ENCODE measurements at places on chromosomes 7 and 10.

DNA sequence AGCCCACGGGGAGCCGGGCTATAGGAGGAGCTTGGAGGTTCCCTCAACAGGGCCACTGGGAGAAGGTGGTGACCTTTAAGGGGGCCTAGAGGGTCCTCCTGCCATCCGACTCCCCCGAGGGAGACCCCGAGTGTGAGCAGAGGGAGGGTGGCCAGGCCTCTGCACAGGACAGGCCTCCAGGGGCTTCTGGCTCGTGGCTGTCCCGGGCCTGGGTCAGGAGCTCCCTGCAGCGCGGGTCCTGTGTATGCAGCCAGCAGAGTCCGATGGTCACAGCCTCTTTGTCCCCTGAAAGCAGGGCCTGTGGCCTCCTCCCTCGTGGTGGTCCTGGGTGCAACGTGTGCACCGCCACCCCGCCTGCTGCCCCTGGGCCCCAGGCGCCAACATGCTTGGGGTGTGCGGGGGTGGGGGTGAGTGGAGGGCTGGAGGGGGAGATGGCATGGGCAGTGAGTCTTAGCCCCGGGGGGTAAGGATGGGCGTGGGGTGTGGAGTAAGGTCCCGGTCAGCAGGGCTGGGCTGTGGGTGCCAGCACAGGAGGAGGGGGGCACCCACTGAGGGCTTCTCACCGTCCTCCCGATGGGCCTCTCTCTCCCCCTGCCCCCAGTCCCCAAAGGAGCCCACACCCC is 27.1 kb downstream of the UNCX start:
- no peak for DNase-seq

- peak; percentile 18 for DNase-seq
Observed at GRCh38 chr7:40219917-40220316, 85.1 kb downstream of the SUGCT start.

GRCh38 chr7:7740037-7740355 is 21.6 kb upstream of the RPA3 start:
- no peak for DNase-seq

GRCh38 chr7:134279336-134279735 is 37.4 kb downstream of the SLC35B4 start:
- no peak for DNase-seq

DNA sequence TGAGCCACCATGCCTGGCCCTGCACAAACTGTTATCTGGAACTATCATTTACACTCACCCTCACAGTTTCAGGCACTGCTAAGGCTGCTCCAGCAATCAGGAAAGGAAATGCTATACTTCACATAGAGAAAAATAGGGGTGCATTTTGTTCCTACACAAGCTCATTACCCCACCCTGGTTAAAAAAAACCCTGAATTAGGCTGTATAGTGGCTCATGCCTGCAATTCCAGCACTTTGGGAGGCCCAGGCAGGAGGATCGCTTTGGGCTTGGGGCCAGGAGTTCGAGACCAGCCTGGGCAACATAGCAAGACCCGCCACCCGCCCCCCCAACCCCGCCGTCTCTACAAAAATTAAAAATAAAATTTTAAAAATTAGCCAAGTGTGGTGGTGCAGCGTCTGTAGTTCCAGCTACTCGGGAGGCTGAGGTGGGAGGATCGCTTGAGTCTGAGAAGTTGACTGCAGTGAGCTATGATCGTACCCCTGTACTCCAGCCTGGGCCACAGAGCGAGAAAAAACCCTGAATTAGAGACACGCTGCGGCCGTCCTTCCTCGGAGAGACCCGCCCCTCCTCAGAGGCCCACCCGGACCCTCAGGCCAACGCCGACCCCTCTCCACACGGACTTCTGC is 539 bp downstream of the PTCD1 start:
- DNase-seq = no peak

GRCh38 chr10:17171141-17171641 is 30.3 kb downstream of the TRDMT1 start:
- no peak for DNase-seq

DNA sequence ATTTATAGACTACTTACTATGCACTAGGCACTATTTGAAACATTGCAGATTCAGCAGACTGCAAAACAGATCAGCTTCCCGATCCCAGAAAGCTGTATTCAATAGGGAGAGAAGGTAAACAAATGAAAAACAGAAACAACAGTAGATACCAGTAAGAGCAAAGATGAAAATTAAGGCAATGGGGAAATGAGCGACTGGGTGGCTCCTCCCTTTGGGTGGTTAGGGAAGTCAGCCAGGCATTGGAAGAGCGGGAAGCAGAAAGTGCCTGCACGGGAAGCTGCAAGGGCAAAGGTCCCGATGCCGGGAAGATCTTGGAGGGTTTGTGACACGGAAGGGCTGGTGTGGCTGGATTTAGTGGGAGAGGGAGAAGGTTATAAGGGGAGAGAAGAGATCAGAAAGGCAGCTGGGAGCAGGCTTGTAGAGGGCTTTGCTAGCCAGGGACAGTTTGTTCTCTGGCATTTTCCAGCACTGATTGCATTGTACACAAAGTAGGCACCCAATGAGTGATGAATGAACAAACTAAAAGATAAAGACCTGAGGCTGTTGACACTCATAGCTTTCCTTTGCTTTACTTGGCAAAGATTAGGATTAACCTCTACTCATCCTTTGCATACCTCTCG is 67.8 kb downstream of the NAMPT start:
- peak; percentile 59 for DNase-seq

DNA sequence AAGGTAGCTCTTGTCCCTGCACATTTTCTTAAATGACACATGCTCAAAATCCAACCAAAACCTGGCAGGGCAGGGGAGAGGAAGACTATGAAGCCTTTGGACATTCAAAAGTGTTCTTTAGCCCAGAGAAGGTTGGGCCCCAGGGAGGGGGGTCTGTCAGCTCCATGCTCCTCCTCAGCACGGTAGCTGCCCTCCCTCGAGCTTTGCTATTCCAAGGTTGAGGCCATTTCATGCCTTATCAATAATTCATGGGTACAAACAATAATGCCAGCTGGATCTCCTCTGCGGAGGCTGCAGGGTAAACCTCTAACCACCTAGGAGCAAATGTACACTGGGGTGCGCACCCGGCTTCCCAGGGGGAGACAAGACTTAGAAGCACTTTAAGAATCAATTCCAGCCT is 61.5 kb downstream of the SLIT1 start:
- no peak for DNase-seq

DNA sequence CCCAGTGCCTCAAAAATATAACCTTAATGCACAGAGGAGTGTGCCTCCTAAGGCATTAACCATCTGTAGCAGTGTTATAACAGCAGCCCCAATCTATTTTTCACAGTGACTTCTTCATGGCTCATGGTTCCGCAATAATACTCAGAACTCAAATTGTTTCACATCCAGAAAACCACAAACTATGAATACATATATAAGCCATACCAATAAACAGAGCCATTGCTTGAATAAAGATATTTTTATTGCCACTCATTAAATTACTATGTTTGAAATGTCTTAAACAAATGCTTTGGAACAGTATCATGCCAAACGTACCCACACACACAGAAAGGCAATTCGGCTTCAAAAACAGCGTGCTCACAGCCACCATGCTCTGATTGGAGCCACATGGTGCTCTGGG is 629.3 kb upstream of the NRP1 start:
- no peak for DNase-seq

DNA sequence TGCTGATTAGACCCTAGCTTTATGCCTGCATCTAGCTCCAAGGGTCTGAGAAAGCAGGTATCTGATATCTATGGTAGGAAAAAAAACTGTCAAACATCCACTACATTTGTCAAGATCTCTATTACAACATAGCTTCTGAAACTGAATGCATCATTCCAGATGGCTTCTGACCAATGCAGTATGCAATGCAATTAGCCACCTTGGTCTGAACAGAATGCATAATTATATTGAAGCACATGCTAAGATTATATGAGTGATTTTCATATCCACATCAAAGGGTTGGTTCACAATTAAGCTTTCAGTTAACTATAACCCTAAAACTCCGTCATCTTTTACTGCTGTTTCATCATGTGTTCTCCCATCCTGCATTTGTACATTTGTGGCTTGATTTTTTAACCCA is 271.4 kb downstream of the POLR1F start:
- no peak for DNase-seq

- DNase-seq = no peak
Observed at GRCh38 chr10:28385748-28386502, 83.1 kb upstream of the MPP7 start.

- no peak for DNase-seq
Observed at GRCh38 chr7:134465491-134465890, 6.6 kb upstream of the AKR1B1 start.

- no peak for DNase-seq
Observed at GRCh38 chr10:67280405-67280804, 354.6 kb downstream of the LRRTM3 start.

DNA sequence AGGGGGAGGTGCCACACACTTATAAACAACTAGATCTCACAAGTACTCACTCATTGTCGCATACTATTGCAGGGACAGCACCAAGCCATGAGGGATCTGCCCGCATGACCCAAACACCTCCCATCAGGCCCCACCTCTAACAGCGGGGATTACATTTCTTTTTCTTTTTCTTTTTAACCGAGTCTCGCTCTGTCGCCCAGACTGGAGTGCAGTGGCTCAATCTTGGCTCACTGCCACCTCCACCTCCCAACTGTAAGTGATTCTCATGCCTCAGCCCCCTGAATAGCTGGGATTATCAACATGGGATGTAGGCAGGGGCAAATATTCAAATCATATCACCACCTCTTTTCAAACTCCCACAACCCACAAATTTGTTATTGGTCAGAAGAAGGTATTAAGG is 76.7 kb downstream of the SKAP2 start:
- DNase-seq = no peak

GRCh38 chr10:75062506-75063299 is 48.8 kb upstream of the SAMD8 start:
- DNase-seq = no peak

- DNase-seq = no peak
Observed at GRCh38 chr10:75575940-75576339, 144.5 kb downstream of the LRMDA start.

GRCh38 chr7:141202535-141202934 is 128.7 kb downstream of the TMEM178B start:
- DNase-seq = no peak

DNA sequence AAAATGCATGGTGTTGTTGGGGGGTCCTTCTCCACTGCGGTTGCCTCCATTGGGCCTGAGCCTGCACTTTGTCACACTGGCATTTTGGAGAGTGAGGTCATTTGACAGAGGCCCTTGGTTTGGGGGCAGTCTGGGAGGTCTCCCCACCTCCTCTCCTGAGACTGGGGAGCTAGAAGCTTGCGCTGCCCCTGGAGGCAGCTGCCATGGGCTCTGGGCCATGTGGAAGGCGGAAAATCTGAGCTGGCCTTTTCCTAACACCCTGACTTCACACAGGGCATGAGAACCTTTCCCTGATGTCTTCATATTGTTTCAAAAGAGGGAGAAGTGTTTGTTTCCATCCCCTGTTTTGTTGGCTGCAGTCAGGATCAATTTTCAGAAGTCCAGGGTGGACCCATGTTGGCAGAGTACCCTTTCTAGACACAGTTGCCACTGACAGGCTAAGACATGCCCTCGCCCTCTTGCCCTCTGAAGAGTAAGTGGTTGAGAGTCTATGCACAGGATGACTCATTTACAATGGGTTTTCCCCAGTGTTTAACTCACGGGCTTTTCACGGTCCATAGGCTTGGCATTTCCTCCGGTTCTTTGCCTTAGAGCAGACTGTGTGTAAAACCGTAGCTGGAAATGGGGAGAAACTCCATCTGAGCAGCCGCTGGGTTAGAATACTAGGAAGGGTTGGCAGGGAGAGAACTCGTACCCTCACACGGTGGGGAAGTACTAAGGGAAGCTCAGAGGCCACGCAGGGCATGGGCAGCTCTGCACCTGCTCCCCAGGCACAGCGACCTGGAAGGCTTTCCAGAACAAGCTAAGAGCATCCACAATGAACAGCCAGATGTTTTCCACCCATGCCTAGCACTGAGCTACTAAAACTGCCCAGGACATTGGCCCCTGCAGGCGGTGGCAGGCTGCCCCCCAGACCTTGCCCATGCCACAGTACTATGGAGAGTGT is 655.0 kb downstream of the SDK1 start:
- peak; percentile 76 for DNase-seq

DNA sequence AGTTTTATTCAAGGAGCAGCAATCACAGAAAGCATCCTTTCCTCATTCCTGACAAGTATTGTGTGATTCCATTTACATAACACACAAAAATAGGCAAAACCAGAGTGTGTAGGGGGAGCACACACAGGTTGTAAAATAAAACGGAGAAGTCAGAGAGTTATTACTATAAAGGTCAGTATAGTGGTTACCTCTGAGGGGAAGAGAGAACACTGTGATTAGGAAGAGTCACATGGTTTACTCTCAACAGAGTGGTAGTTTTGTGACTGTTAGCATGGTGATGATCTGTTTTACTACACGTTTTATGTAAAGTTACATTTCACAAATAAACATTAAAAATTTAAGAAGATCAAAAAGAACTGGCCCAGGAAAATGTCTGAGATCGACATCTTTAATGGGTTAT is 74.6 kb downstream of the VPS41 start:
- no peak for DNase-seq

DNA sequence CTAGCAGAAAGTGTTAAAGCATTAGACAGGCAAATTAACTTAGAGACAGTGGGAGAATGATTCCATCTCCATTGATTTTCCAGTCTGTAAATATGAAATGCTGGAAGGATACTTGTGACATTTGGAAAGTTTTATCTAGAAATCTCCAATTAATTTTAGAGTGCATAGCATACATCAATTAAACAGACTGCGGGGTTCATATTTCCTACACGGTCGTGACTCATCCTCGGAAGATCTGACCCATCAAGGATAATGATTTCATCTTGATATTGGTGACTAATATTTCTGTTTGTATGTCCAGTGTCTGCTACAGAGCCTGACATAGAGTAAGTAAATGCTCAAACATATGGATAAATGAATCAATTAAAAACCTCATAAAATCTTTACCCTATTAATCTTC is 474.9 kb downstream of the KCNMA1 start:
- no peak for DNase-seq
